Fibroblast of skin of right biceps (primary cell): ENCODE measurements at places on chromosomes 1 and 21.

- peak; percentile 71 for DNase-seq
Observed at GRCh38 chr1:59520827-59521418, 224.0 kb downstream of the FGGY start.

DNA sequence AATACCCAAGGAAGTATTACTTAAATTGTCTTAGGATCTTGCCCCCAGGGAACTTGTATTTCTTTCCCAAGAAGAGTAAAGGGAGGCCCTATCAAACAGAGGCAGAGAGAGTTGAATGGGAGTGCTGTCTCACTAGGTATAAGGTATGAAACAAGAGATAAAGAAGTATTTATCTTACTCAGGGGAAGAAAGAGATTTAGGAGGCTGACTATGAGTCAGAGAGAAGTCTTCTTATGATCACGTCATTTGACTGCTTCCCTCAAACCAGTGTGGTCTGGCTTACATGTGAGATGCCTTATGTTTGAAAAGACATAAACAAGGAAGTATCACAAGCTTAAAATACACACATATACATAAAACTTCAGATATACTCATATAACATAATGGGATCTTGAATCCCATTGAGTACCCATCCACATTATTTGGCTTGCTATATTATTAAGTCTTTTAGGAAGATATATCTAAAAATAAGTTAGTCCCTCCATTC, 29.6 kb downstream of the DUSP10 start:
- peak; percentile 87 for DNase-seq

- no peak for DNase-seq
Observed at GRCh38 chr1:212607913-212608391, 609 bp upstream of the ATF3 start.

GRCh38 chr1:150626150-150626549, 3.3 kb downstream of the ENSA start:
- DNase-seq: no peak

DNA sequence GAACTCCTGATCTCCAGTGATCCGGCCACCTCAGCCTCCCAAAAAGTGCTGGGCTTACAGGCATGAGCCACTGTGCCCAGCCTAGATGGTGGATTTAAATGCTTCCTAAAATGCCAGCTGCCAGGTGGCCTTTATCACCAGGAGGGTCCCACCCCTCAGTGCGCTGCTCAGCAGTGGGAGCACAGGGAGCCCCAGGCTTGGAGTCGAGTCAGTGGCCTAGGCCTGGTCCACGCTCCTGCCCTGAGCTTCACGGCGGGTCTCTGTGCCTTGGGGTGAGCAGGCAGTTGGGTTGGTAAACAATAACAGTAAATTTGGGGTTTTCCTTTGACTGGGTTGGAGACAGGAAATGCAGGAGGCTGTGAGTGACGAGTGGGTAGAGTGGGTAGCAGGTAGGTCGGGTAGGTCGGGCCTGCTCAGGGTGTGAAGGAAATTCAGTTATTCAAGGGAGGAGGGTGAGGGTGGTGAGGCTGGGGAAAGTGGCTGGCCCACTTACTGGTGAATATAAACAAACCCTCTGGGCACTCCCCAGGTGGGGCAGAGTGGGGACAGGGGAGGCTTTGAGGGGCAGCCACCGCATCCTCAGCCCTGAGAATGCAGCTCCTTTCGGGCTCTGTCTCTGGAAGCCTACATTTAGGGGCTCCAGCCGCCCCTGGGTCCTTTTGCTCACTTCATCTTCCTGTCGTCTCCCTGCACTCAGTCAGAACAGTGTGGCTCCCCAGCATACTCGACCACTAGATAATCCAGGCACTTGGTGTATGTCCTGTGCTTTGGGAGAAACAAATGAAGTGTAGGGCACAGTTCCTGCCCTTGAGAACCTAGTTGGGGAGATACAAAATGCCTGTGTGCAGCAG, 33.5 kb upstream of the IL19 start:
- no peak for DNase-seq

DNA sequence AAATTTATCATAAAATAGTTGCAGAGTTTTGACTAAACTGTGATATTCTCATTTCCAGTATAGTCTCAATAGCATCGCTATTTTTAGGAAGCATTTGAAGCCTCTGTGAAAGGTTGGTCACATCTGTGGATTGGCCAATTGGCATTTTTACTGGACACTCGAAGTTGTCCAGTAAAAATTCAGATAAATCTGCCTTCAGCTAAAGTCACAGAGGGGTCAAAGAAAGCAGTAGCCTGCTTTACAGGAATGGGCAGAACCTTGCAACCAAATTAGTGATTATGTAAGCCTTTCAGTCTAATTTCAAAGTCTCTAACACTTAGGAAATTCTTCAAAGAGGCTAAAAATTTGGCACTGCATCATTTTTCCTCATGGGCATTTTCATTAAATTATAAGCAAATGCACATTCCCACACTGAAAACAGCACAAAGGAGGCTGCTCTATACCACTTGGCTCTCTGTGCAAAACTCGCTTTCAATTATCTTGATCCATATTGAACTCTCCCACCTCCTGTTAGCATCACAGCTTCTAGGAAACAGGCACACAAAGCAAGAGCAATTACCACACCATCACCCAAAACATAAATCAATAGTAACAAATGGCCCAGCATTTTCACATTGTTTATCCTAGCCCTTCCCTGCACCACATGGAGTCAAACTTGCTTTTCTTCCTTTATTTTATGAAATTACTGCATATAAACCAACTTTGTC, 318.5 kb upstream of the DUSP10 start:
- DNase-seq: no peak

DNA sequence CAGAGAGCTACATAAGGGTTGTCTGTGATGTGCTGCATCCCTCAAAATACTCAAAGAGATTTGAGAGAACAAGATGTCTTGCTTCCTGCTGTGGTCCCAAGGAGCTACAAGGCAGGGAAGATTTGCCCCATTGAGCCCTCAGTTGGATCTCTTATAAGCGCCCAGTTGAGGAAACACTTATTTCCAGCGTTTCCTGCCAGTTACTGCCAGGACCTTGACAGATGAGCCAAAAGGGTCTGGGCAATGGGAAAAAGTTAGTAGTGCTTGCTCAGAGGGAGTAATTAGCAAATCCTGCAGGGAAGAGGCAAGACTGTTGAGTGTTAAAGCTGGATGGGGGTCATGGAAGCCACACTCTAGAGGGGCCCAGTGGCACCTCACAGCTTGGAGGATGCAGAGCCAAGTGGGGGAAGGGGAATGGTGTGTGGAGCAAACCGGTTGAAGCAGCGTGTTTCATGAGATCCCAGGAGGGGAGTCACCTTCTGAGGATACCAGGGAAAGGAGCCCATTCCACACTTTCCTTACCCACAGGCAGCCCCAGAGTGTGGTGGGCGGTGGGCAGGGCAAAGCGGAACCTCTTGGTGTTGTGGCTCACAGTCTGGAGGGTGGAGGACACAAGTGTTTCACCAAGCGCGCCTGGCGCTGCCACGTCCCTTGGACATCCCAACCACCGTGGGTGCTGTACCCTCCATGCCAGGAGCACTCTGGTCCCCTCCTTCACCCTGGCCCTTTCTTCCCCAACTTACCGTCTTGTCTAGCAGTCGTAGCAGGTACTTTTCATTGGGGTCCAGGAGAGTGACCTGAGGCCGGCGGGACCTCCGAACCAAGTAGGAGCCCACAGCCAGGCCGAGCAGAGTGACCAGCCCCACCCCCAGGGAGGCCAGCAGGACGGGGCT, 805 bp downstream of the CYB5R1 start:
- no peak for DNase-seq

DNA sequence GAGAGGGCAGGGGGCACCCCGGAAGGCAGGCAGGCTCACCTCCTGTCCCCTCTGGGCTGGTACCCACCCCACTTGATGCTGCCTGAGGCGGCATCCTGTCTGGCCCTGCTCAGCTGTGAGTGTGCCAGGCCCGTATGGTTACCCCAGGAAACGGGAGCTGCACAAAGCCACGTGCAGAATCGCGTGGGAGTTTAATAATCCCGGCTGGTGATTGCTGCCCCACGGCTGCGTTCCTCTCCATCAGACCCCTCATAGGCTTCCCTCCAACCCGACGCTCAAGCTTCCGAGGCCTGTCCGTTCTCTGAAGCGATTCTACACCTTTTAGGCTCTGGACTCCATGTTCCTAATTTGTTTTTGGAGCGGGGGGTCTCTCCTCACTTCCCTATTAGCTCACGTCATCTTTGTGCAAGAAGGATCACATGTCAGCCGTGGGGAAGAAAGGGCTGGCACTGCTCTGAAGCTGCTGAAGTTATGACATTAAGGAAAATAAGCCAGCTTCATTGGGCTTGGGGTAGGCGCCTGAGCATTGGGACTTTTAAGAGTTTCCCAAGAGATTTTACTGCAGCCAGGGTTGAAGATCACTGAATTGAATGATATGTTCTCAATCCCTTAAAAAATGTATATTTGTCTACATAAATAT, 1.1 kb upstream of the B3GALT5 start:
- DNase-seq: no peak

- no peak for DNase-seq
Observed at GRCh38 chr1:51794868-51795267, 83.7 kb downstream of the NRDC start.

DNA sequence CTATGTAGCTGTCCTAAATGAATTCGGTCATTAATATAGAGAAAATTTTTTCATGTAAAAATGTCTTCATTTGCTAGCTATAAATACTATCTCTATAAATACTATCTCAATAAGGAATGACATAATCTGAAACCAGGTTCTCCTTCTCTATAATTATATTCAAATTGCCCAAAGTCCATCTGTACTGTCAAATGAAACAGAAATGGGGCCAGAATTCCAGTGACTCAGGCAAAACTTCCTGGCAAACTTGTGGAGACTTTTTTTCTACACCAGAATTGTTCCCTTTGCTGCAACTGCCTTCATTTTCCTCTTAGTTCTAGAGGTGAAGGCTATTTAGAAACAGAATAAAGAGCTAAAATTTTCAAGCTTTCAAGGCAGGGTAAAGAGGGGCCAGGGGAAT, 152.5 kb downstream of the KCNH1 start:
- no peak for DNase-seq

DNA sequence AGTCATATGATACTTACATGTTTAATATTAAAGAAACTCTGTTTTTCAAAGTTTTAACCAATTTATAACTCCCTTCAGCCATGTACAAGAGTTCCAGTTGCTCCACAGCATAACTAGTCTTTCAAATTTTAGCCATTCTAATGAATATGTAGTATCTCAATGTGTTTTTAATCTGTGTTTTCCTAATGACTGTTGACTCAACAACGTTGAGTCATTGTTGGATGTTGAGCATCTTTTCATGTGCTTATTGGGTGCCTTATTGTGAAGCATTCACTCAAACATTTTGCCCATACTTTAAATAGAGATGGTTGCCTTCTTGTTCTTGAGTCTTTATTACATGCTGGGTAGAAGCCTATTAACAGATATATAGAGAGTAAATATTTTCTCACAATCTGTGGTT, 240.2 kb upstream of the LYPLAL1 start:
- peak; percentile 39 for DNase-seq

GRCh38 chr1:205359771-205360565, 3.2 kb upstream of the KLHDC8A start:
- DNase-seq: no peak

DNA sequence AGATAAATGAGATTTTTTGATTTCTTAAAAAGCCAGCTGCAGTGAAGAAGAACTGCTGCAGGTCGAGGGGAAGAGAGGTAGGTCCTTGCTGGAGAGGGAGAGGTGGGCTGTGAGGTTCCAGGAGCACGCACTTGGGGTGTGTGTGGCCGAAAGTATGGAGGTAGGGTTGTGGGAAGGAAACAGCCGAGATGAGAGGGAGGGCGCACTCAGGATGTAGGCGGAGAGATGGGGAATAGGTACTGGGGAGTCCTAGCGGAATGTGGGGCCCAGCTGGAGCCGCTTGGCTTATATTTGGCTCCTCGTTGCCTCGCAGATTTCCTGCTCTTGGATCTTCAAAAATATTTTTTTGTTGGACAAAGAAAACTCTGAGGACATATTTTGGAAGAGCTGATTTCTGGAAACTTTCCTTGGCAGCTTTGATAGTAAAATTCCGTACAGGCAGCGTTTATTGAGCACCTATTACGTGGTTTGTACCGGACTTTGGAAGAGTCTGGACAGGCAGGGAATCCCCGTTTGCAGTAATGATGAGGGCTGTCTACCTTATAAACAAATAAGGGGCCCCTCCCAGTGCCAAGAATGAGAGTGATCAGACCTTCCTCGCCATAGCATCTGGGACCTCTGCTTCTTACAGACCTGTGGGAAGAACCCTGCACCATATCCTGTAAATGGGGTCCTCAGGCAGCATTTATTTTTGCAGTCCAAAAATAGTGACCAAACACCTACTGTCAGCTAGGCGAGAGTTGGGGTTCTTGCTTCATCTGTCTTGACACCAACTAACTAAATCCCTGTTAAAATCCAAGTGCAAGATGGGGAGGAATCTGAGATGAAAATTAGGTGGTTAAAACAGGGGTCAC, 1.5 kb downstream of the LRRC8D start:
- DNase-seq: no peak

GRCh38 chr1:23370330-23370708, 683 bp upstream of the ZNF436 start:
- no peak for DNase-seq

DNA sequence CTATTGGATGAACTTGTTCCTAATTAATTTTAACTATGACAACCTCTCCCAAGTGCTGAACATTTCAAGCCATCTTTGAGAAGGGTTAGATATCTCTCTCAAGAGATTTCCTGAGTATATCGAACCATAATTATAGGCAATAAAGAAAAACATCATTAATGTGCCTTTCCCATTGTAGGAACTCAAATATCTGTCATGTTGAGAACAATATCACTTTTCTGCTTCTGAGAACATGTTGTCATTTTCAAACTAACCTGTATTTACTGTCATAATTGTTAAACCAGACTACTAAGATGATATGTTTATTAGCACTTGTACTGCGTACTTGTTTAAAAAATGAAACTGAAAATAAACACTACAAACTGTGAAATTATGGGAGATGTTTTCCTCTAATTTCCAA, 4.3 kb downstream of the EPS15 start:
- no peak for DNase-seq

DNA sequence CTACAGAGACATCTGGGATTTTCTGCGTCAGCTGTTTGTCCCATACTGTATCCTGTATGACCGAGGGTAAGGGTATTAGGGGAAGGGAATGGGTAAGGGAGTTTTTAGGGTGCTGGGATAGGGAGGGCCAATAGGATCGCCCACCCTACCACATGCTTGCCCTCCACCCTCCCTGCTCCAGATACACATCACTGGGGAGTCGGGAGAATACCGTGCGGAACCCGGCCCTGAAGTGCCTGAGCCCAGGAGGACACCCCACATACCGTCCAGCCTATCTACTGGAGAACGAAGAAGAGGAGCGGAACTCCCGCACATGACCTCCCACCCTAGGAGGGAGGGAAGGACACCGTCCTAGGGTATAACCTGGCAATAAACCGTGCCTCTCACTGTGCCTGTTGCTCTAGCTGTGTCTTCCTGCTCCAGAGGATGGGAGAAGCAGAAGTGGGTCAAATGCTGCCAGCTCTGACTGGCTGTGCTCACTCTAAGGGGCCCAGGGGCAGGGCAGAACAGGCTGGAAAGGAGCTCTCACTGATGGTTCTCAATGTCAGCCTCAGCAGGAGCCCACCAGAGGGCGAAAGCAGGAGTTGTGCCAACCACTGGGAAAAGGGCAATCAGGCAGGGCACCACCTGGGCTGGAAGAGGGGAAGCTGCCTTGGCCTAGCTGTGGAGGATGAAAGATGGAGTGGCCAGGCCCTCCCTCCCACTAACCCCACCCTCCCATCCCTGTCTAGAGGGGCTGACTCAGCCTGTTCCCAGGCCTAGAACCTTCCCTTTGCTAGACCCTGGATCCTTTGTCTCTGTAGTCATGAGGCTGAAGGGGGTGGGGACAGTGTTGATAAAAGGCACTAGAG, 440 bp upstream of the LENEP start:
- DNase-seq: peak; percentile 62
